ENCODE measurements at places on chromosomes 2 and 18.

DNA sequence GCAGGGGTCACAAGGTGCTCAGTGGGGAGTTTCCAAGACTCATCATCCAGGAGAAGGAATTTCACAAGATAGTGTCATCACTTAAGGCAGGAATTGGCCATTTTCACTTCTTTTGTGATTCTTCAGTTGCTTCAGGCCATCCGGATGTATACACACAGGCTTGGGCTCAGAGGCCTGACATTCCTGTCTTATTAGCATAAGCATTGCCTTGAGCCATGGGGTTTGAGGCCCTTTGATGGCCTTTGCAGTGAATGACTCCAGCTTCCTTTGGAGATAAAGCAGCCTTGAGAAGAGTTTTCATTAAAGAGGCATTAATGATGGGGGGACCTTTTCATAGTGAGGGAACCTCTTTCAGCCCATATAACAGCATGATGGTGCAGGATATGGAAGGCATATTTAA is 366.0 kb upstream of the CNTNAP5 start:
- no peak for DNase-seq

DNA sequence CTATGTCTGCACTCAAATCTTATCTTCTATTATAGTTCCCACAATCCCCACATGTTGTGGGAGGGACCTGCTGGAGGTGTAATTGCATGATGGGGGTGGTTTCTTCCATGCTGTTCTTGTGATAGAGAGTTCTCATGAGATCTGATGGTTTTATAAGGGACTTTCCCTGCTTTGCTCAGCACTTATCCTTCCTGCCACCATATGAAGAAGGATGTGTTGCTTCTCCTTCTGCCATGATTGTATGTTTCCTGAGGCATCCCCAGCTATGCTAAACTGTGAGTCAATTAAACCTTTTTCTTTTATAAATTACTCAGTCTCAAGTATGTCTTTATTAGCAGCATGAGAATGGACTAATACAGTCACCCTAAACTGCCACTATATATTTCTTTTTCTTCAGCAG is 79.1 kb downstream of the SH3YL1 start:
- no peak for DNase-seq

- DNase-seq, result no peak
These were observed 23.3 kb downstream of the MAPRE3 start for GRCh38 chr2:26993768-26994167.

- no peak for DNase-seq
These were observed 63.8 kb downstream of the RTP5 start for GRCh38 chr2:241933179-241933911.

DNA sequence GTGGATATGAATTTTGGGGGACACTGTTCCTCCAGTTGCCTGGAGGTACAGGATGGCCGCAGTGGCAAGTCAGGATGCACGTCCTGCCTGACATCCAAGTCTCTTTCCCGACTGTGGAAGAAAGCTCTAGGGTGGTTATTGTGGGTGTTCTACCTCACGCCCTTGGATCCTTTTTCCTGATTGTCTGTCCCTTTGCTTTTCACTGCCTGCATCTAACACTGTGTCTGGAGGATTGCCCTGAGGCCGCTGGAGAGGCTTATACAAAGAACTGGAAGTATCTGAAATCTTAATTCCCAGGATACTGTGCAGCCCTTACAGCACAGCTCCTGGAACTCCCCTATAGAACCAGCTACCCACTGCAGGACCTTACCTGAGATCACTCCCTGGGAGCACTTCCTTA is 250.5 kb downstream of the TFCP2L1 start:
- no peak for DNase-seq

DNA sequence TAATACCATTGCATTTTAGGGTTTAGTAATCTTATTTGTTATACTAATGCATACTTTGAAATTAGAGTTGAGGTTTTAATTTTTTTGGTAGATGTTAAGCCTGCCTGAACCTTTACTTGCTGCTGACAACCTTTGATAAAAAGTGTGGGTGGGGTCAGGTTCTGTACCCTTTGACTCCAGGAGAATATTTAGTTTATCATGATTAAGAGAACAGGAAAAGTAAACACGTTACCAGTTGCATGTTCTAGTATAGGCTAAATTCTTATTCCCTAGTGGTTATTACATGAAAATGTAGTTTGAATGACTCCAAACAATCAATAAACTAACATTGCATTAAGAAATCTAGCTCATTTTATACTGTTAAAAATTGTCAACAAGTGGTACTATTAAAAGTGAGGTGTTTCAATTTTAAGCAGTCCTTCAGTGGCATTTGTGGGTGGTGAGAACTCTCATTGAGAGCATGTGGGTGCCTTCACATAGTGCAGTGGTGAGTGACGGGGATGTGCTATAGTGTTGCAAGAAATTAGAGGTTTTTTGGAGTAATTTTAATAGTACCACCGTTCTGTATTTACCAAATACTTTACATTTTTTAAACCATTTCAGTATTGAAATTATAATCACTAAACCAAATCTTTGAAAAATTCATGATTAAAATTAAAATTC is 29.9 kb downstream of the PHLPP1 start:
- DNase-seq, result no peak

GRCh38 chr2:183541766-183542165 is 417.5 kb downstream of the NUP35 start:
- DNase-seq, result no peak

DNA sequence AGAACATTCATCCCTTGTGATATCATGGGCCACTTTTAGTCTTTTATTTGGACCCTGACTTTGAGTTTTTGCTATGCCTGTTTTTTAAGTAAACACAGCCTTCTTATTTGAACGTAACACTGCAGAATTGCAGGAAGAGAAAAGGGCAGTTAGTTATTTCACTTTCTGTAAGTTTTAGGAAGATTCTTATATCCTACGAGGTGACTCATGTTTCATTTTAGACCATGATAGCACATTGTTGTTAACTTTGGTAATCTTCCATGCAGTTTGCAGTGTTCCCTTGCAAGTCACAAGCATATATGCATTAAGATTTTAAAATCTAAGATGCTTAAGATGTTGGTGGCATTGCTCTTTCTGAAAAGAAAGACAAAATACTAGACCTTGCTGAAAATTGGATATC is 128.6 kb upstream of the EPC2 start:
- DNase-seq, result no peak

GRCh38 chr2:138744713-138745112 is 35.5 kb downstream of the NXPH2 start:
- no peak for DNase-seq
